ENCODE measurements at places on chromosomes 7 and 10.

DNA sequence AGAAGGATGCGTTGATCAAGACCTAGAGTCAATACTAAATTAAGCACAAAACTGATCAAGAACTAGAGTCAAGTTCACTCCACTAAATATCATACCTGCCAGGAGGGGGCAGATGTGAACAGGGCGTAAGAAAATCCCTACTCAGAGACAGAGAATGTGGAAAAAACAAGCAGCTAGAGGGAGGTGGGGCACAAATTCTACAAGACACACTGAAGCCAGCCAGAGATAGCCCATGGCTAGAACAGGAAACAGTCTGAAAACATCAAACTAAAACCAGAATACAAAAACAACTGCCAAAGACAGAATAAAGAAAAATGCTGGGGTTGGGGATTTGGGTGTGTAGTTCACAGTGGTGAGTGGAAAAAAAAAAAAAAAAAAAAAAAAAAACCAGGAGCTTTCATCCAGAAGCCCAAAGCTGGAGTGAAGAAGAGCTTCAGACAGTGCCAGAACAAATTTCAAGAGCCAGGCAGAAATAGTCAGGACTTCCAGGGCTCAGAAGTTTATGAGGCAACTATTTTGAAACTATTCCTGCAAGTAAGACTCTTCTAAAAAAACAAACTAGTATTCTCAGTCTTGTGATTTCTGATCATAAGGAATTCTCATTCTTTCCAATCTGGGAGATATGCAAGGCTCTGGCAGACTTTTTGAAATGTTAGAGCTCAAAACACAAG is 118.3 kb downstream of the CCDC71L start:
- DNase-seq, result peak; percentile 1

DNA sequence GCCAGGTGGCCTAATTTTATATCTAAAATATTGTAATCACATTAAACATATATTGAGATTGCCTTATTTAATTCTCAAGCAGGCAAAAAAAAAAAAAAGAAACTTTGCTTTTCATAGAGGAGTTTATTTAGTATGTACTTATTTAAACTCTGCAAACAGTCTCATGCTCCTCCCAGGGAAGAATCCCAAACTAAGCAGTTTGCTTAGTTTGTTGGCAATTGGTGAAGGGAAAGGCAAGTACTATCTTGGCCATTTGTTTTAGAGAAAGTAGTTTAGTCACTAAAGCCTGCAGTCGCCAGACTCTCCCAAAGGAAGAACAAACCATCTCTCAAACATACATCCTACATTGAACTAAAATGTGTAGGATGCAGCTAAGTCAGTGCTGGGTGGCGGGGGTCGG is 226.8 kb downstream of the CDC14C start:
- no peak for DNase-seq

DNA sequence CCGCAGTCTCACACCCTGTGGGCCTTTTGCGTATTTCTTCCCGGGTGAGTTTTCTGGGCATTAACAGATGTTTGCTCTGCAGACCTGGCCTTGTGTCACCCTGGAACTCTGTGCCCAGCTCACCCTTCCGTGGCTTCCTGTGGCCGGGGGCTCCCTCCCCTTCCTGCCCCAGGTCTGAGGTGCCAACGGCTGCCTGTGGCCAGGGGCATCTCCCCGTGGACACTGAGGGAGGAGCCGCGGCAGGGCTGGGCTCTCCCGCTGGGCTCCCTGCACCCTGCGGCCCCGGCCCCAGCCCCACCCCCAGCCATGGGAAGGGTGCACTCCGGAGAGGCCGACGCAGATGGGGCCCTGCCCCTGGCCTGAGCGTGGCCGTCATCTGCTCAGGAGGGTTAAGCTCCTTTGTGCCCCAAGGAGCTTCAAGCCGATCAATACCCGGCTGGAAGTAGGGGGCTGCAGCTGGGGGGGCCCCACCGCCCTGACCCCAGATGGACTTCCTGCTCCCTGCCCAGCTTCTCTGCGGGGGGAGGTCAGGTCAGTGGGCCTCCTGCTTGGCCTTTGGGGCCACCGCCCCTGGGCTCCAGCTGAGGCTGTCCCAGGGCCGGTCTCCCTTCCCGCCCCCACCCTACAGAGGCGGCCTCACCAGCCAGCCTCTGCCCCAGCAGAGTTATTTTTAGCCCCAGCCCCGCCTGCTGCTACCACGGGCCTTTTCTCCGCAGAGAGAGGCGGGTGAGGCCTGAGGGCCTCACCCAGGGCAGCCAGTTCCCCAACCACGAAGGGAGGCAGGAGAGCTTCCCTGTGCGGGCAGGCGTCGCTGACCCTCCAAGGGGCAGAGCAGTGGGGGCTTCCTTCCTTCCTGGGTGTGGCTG is 24.2 kb downstream of the PWWP2B start:
- DNase-seq, result no peak

DNA sequence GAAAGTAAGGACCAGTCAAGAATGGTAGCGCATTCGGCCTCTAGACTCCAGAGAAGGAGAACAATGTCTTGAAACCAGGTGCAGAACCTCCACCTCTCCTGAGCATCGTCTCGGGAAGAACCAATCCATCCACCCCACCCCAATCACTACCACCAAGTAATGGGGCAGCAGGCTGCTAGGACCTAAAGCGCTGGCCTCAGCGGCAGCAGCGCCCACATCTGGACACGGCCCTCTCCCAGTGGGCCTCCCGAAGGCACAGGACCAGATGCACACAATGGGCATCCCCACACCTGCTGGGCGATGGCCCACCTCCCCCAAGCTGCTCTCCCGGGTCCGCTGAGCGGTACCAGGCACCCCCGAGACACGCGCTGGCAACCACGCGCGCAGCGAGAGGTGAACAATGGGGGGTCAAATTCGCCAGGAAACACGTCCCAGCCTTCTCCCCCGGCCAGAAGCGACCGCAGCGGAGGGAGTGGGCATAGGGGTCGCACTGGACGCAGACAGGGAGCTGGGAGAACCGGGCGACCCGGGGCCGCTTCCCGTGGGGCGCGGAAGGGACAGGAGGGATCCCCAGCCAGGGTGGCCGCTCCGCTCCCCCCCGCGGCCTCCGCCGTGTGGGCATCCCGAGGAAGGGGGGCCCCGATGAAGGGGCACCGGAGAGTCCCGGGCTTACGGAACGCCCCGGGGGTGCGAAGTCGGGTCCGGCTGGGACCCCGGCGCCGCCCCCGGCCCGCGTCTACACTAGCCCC is 506 bp downstream of the CTTNBP2 start:
- DNase-seq, result no peak

DNA sequence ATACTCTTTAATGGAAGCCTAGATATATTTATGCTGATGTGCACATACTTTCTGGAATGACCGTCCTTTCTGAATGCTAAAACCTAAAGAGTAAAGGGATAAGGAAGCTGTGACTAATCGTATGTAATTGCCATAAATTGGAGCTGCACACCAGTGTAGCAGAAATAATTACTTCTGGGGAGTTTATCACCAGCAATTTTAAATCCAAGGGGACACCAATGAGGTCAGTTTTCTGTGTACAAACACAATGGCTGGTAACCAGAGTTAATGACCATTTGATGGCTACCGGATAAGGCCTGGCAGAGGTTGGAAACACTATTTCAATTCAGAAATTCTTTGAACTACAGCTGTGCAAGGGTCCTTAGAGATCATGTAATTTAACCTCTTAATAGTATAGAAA is 670.1 kb downstream of the REEP3 start:
- DNase-seq, result no peak

DNA sequence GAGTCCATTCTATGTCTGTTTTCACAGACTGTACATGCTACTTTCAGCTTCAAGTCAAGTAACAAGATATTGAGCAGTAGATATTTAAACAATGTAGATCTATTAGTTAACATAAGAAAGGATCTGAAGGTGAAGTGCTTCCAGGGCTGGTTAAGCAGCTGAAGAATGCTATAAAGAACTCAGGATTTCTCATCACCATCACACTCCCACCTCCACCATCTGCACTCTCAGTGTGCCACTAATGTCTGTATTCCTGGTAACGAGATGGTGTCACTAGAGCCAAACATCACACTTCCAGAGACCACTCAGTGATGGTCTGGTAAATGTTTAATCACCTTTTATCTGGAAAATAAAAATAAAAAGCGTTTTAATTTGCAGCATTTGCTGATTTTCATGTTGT is 224.0 kb upstream of the FERD3L start:
- DNase-seq, result no peak

DNA sequence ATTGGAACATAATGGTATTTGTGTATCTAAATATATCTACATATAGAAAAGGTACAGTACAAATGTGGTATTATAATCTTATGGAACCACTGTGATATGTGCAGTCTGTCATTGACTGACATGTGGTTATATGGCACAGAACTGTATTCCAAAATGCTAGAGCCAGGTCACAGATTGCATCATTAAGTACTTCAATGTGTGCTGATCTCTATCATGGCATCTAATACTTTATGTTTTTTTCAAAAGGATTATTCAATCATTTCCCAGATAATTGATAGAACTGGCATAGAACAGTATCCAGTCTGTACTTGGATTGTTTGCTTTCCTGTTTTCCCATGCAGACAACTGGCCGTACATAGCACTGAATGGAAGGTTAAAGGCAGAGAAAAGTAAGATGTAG is 662.7 kb downstream of the PARD3 start:
- DNase-seq, result no peak
